Activated CD4-positive, alpha-beta T cell treated with anti-CD3 and anti-CD28 coated beads, Interleukin-10, Interleukin-2, amounts not matched to agents 100 ng/mL and 50 ng/mL, durations not matched to agents 16 hours and 8 hours (primary cell): ENCODE measurements at places on chromosomes 5 and 9.

GRCh38 chr9:94639999-94640376 lies 670 bp upstream of the FBP1 start:
- DNase-seq: no peak

DNA sequence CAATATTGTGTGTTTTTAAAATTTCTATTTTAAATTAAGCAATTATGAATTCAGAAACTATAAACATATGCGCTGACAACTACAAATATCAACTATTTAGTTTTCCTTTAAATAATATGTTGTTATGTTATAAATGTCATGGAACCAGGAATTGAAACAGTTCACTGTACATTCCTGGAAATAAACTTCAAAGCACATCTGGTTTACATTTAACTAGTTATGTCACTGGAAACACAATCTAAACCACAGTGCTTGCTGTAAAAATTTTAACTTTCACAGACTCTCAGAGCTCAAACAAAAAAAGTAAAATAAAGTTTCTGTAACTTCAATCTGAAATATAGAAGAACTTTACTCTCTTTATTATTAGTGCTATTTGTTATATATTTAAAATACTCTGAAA lies 179.2 kb downstream of the FBN2 start:
- DNase-seq: no peak

GRCh38 chr5:111173476-111173875 lies 50.7 kb upstream of the CAMK4 start:
- DNase-seq: no peak

GRCh38 chr9:89486681-89487080 lies 11.2 kb downstream of the SEMA4D start:
- DNase-seq: no peak

- no peak for DNase-seq
These were observed 38.1 kb downstream of the MRPS27 start for GRCh38 chr5:72281764-72282499.

DNA sequence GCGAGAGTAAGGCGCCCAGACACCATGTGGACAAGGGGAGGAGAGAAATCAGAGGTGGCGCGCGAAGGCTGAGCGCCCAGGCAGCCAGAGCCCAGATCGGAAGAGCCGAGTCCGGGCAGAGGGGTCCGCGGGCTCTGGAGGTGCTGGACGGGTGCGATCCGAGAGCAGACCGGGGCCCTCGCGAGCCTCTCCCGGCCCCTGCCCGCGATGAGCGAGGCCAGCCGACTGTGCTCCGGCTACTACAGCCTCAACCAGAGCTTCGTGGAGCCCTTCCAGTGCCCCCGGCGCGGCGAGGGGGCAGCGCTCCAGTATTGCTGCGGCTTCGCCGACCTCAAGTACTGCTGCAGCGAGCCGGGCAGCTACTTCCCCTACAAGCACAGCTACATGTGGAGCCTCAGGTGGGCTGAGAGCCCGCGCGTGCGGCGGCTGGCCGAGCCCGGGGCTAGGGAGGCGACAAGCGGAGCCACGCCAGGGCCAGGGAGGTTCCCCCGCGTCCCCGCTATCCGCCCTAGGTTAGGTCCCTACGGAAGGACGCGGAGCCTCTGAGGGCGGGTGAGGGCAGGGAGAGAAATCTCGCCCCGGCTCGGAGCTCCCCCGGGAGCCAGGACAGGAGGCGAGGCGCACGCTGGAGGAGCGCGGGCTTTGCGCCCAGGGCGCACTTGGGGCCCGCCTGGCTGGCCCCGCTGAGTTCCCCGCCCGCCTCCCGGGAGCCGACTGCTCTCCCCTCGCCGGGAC lies at the start of gene SHISAL2B:
Gene SHISAL2B (plus strand): TSS at position 87 of the 735 bp plus-strand sequence. CDS start 121 bp downstream, at position 208.
- DNase-seq: no peak

GRCh38 chr5:115309751-115310370 lies 13.4 kb upstream of the CCDC112 start:
- peak; percentile 40 for DNase-seq

DNA sequence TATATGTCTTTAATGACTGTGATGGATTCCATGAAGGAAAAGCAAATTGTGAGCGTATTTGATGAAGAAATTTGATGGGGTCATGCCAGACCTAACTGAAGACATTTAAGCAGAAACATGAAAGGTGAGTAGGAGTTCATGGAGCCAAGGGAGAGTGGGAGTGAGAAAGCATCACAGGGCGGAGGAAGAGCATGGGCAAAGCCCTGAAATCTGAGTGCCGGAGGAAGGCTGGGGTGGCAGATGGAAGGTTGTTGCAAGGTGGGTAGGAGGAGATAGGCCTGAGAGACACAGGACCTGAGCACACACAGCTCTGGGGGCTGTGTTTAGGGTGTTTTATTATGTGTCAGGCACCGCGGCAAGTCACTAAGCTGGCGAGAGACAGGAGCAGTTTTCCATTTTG lies 100.3 kb upstream of the SPOCK1 start:
- no peak for DNase-seq

DNA sequence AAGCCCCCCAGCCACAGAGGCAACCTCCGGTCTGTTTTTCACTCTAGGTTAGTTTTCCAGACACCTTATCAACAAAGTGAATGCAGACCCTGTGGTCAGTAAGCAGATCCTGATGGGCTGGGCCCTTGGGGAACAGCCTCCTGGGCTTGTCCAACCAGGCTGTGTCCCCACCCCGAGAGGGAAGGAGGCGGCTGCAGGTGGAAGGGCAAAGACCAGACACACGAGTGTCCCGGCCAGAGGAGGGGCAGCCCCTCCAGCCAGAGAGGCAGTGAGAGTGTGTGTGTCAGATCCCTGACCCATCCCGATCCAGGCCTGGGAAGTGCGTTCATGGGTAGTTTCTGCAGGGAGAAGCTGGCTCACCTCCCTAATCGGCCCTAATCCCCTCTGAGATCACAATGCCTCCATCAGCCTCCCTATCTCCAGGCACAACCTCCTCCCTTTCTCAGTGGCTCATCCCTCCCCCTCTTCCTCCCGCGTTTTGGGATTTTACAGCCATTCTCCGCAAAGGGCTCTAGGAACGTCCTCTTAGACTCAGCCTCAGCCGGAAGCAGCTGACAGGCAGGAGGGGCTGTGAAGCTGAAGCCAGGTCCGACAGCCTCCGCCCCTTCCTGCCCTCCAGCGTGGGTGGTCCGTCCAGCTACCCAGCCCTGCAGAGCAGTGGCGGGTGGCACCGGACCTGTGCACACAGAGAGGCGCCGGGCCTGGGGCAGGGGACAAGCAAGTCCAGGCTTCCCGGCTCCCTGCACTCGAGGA lies 9.7 kb downstream of the SLC12A7 start:
- DNase-seq: no peak

DNA sequence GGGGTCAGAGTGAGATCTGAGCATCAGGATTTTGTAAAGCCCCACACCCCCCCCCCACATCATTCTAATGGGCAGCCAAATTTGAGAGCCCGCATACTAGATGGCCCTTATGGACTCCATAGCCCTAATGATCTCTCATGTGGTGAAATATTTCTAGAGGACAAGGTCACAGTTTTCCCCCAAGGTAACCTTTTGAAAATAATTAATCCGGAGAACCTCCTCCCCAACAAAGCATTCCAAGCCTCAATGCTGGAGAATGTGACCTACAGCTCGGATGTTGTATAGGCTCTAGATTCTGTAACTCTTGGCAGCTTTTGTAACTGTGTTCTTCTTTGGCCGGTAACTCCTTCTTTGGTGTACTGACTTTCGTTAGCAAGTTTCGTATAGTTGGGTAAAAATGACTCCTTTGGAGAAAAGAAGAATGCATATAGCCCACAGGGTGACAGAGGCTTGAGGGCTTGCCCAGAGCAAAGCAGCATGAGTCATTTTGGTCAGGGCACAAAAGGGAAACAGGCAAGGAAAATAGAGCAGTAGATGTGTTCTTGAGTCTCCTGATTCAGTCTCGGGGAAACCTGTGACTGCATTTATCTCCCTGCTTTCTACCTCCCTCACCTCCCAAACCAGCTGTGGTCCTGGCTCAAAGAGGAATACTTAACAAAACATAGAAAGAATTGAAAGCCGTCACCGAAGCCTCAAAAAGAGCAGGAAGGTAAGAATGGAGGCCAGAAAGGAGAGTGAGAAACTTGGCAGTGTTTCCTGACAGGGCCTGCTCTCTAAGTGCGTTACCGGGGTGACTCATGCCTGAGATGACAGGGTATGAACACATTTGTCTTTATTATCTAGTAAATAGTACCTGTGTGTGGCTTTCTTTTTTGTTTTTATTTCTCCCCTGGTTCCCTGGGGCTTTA lies 6.6 kb upstream of the XPA start:
- peak; percentile 83 for DNase-seq

- no peak for DNase-seq
These were observed 6.2 kb downstream of the ASS1 start for GRCh38 chr9:130451004-130451390.

- DNase-seq: no peak
These were observed 2.2 kb upstream of the ALDOB start for GRCh38 chr9:101437806-101438232.

- no peak for DNase-seq
These were observed 212.5 kb downstream of the FANCC start for GRCh38 chr9:95104980-95105379.
